ENCODE measurements at places on chromosomes 3 and 15.

DNA sequence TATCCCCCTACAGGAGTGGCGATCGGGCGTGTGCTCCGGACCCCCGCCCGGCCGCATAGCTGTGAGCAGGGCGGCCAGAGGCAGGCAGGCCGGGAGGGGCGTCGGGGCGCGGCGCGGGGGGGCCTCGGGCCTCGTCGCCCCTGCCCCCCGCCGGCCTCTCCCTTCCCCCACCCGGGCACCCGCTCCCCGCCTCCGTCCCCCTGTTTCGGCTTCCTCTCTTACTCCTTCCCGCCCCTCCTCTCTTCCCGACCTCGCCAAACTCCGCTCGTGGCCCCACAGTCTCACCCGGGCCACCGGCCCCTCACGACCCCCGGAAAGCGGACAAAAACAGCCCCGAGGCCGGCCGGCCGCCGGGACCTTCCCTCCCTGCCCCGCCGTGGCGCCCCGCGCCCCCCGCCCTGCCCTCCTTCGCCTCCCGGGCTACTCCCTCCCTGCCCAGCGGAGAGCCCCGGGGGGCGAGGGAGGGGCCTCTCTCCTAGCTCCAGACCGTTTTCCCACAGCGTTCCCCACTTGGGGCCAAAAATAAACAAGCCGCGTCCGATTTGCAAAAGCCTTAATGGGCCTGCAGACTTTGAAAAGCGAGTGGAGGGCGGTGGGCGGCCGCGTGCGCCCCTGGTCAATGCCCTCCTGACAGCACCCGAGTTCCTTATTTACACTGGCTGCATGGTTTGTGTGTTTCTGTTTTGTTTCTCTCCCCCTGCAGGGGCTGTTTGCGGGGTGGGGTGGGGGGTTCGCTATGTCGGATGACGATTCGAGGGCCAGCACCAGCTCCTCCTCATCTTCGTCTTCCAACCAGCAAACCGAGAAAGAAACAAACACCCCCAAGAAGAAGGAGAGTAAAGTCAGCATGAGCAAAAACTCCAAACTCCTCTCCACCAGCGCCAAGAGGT lies 1.0 kb downstream of the UBE2E1 start:
- peak; percentile 8 for DNase-seq

DNA sequence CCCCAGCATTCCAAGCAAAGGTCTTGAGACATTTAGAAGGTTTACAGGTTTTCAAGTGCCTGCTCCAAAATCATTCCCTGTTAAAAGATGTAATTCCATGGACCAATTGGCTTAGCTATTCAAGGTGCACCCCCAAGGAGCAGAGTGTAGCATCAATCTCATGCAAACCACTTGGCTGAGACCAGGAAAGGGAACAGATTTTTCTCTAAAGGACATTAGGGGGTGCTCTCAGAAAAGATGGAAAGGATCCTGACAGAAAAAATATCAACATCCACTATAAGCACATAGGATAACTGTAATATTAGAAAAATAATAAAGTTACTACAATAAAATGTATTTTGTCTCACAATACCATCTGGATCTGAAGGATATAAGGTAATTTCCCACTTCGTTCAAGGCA lies 328.0 kb upstream of the CDIN1 start:
- DNase-seq: no peak

DNA sequence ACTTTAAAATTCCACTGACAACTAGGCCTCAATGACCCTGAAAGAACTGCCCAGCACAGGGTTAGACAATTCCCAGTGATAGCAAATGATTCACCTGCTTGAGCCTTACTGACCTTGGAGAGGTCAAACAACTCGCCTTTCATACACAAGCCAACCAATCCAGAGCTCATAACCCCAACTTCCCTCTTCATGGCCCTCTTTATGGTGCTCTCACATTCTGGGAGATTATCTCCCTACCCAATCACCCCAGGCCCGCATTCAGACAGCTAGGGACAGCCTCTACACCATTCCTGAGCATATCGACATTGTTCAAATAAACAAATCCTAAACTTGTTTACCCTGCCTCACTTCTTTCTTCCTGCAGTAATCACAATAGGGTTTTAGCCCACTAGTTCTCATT lies 32.2 kb upstream of the COLQ start:
- no peak for DNase-seq

- DNase-seq: peak; percentile 65
Measured at GRCh38 chr3:56758539-56758981, 43.2 kb downstream of the ARHGEF3 start.

DNA sequence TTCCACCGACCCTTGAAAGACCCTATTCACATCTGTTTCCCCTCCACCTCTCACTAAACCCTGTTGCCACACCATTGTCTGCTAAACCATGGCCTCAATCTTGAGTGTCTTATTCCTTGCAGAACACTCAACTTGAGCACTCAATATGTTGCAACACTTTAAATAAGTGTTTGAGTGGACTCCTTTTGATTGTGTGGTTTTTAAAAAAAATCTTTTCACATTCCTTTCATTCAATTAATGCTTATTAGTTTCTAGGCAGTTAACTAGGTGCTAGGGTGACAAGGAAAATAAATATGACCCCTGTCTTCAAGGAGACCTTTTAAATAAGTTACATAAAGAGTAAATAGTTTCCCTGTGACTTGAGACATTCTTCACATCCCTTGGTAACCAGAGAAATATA lies 13.3 kb upstream of the HHLA2 start:
- DNase-seq: peak; percentile 9

- DNase-seq: no peak
Measured at GRCh38 chr15:100468285-100468684, 60.5 kb downstream of the CERS3 start.

- no peak for DNase-seq
Measured at GRCh38 chr3:48143992-48144391, 44.2 kb downstream of the CDC25A start.

DNA sequence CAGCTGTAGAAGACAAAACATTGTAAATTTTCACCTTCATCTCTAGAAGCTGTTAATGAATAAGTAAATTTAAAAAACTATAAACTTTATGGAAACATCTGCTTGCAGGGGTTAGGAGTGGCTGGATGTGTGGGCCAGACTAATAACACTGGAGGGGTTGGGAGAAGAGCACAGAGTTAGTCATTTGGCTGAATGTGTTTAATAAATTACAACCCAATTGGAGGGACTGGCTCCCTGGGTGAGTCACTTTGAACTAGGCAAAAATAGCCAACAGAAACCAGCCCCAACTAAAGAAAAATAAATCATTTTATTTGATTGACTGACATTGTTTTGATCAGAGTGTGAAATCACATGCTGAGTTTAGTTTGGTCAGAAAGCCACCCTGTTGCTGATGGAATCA lies 21.8 kb downstream of the DGKG start:
- DNase-seq: no peak

DNA sequence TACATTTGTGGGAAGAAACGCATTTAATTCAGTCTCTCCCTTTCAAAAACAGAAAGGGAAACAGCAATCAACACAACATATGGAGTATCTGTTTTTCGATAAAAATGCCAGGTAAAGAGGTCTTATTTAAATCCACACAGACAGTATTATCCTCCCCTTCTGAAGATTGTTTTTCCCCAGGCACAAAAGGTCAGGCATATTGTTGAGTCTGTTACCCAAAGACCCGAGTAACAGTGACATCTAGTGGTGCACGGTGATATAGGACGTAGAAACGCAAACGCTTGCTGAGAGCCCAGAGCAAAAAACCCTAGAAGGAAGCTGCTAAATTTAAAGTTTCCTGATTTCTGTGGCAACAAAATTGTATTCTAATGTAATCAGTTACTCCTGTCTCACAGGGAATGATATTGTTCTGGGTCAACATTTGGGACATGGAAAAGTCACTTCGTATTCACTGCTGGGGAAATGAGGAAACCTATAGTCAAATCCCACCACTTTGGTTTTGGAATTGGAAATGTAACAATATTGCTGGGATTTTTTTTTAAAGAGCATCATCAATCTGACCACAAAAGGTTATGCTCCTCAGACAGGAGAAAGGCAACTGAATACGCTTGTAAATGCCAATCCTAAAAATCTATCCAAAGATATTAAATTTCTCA lies 312.7 kb upstream of the CCDC54 start:
- DNase-seq: peak; percentile 63

GRCh38 chr3:196501316-196502044 lies 2.1 kb downstream of the RNF168 start:
- no peak for DNase-seq

- DNase-seq: peak; percentile 45
Measured at GRCh38 chr3:170555329-170555728, 30.5 kb downstream of the SLC7A14 start.

DNA sequence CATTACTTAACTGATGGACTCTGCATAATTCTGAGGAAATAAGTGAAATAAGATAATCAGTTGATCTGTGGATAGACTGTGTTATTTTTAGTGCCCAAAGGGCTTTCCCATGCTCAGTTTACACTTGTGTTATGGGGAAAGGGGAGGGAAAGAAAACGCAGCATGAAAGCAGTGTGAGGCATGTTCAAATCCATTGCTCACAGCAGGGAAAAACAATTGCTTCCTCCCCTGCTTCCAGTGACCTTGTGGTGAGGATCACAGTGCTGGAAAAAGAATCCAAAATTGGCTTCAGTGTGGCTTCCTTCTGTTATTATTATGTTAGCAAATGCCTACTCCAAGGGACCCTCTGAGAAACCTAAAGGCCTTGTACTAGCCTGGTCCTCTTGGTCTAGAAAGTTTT lies 285.1 kb upstream of the CDIN1 start:
- DNase-seq: no peak

DNA sequence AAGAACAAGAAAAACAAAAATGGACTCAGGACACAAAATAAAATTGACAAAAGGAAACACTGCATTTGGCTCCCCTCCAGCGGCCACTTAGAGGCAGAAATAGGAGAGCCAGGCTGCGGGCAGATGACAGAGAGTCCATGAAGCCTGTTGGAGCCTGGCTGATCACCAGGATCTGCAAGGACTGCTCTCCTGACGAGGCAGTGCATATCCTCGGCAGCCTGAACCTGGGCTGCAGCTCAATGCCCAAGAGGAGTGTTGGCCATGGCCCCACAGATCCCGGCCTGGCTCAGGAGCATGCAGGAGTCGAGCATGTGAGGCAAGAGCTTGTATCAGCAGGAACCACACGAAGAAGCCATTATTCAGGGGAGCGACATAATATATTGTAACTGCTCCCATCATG lies 199.8 kb downstream of the STT3B start:
- no peak for DNase-seq

GRCh38 chr3:177536873-177537272 lies 339.6 kb upstream of the TBL1XR1 start:
- no peak for DNase-seq

GRCh38 chr3:29591579-29591978 lies 310.7 kb downstream of the RBMS3 start:
- DNase-seq: no peak

Data from fibroblast of skin of left quadriceps (primary cell).